Mammary epithelial cell (primary cell): ENCODE measurements at places on chromosomes 5 and 9. TPM values are rescaled to one million over a fixed set of nuclear protein-coding genes. Genes with fewer than 3 reads are reported as not detected.

- DNase-seq, result no peak
Observed at GRCh38 chr9:96758845-96759673, 18.8 kb downstream of the ZNF510 start.

- DNase-seq, result no peak
Observed at GRCh38 chr5:3043600-3043999, 292.1 kb upstream of the IRX2 start.

DNA sequence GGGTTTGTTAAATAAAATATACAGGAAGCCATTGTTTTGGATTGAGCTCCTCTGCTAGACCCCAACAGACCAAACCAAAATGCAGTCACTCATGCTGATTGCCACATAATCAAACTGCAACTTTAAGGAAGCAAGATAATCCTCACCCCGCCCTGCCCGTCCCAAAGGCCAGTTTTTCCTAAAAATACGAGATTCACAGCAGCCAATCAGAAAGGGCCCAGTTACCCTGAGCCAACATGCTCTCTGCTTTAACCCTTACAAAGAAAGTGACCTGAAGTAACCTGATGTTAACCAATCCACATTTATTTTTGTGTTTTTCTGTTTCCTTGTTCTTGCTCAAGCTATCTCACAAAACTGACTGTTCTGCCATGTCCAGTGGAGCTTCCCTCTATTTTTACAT, 21.5 kb upstream of the RNF20 start:
- DNase-seq, result no peak

GRCh38 chr9:78781681-78782080, 484.8 kb downstream of the PSAT1 start:
- peak; percentile 41 for DNase-seq

DNA sequence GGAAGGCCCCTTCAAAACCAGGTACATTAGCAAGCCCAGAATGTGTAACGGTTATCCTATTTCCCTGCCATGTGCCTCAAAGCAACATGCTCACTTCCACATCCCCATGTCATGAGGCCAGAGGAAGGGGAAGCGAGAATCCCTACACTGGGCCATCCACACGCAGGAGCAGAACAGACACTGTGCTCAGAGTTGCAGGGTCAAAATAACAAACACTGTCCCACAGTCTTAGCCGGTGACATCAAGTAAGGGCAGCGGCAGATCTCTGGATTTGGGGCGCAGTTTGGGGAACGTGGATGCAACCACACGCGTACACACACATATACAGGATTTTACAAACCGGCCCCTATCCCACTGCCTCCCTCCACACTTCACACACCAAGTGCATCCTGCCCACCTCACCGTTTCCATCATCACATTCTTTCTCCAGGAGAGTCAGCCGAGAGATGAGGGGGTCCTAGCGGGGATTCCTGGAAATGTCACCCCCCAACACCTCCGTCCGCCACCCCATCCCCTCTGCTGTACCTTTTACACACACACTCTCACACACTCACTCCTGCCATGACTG, 776 bp downstream of the APBA1 start:
- no peak for DNase-seq

DNA sequence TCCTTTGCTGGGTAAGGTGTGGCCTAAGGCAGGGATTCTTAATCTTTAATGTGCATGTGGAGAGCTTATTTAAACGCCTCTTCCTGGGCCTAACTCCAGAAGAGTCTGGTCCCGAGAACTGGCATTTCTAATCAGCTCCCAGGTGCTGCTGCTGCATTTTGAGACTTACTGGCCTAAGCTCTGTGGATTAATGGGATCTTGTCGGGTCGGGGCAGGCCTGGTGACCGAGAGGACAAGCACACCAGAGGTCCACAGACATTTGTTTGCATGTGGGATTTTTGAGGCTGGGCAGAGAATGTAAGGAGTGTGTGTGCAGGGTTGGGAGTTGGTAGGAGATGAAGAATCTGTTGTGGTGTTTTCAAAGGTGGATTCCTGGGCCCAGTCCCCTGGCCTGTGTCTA, 95.0 kb upstream of the DAP start:
- DNase-seq, result no peak

- peak; percentile 60 for DNase-seq
Observed at GRCh38 chr5:90093751-90094485, 315.6 kb downstream of the CETN3 start.

The CATSPER3 gene
- 0.09 TPM for polyA plus RNA-seq

The PRSS3 gene
- polyA plus RNA-seq, result 50.8 TPM
